ENCODE measurements at places on chromosomes 2 and 18.

GRCh38 chr2:55842046-55842445 lies 81.5 kb downstream of the EFEMP1 start:
- DNase-seq = no peak

GRCh38 chr2:74834792-74835755 lies 1.1 kb downstream of the HK2 start:
- DNase-seq = peak; percentile 74

DNA sequence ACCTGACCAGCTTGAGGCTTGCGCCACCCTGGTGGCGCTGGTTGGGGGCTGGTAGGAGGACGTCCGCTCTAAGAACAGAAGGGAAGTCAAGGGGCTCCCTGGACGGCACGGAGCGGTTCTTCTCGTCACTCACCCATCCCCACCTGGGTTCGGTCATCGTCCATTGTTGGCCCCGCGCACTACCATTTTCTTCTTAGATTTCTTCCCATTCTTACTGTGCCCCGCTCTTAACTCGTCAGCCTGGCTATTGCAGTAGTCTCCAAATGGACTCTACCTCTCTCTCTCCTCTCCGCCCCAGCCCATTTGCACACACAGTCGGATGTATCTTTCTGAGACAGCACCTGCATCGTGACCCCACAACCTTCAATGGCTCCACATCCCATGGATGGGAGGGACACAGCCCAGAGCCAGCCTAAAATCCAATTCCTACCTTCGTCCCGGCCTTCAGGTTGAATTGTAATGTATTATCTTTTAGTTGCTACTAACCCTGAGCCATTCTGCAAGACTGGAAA lies 814 bp upstream of the RAB1A start:
- DNase-seq = no peak

DNA sequence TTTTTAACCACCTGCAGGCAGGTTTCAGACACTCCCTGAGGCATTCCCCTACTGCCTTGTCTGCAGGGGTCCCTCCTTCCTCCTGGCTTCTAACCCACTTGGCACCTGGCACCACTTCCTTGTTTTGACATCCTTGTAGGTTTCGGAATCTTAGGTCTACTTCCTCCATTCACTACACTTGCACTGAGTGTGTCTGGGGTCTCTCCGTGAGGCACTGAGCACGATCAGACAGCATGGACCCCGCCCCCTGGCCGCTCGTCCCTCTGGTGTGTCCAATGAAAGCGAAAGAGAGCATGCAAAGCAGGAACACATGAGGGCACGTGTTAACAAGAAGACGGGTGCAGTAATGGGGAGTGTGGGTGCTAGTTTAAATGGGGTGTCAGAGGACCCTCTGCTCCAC lies 63.8 kb downstream of the HAUS1 start:
- no peak for DNase-seq

DNA sequence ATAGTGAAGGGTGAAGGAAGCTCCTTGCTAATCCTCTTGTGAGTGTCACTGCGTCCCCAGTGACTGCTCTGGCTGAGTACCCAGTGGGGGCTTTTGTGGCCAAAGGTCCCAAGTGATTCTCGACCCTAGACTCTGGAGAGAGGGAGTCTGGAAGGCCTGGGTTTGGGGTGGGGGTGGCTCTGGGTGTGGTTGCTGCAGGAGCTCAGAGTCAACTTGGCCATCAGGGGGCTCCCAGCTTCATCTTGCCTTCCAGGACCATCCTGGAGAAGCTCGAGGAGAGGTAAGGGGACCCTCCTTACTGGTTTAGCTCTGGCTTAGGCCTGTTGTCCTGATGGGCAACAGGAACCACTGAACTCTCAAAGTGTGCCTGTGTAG lies 592 bp downstream of the PSD4 start:
- no peak for DNase-seq

DNA sequence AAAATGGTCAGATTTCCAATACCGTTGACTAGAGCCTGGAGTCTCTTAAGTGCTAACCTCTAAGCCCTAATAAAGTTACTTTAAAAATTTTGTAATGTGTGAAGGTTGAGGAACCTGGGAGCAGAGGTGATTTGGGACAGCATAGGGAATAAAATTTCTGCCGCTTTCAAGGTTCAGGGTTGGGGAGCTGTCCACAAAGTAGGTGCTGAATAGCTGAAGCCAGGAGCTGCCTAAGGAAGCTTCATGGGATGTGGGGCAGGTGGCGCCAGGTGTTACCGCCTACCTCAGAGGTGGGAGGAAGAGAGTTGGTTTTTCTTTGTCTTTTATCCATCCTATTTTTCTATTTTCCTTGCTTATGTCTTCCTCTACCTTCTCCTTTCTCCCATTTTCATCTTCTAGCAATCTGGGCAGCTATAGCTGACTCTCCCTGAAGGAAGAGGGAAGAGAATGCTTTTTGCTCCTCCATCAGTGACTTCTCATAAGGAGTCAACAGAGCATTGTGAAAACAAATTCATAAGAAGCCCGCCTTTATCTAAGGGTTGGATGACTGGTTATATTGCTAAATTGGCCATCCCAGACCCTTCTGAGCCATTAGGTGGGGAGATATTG lies 178.7 kb downstream of the CLIP4 start:
- DNase-seq = no peak

DNA sequence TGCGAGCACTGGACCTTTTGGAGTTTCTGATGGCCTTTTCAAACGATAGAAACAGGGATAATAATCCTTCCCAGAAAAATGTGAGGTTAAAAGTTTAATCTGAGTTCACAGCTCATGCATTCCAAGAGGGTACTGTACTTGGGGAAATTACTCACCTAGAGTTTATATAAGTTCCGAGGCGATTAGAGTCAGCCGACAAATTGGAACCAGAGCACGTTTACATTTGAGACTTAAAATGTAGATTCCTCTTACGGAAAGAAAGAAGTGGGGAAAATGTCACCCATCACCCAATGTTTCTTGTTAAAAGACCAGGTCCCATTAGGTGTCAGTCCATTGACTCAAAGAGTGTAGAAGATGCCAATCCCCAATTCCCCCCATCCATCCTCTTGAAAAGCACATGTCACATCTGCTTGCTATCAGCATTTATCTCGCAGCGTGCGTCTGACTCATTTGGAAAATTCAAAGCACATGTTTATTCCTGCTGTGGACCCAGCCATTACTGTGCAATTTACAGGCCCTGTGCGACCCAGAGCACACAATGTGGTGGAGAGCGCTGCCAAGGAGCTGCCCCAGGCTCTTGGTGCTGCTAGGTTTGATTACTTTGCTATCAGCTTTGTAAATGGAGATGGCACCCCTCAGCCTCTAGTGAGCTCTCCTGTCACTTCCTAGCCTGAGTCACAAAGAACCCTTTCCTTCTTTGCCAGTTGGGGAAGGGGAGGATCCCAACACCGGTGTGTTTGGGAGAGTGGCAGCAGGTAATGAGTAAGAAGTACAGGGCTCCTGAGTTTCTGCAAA lies 104.8 kb downstream of the COLEC12 start:
- DNase-seq = peak; percentile 59

DNA sequence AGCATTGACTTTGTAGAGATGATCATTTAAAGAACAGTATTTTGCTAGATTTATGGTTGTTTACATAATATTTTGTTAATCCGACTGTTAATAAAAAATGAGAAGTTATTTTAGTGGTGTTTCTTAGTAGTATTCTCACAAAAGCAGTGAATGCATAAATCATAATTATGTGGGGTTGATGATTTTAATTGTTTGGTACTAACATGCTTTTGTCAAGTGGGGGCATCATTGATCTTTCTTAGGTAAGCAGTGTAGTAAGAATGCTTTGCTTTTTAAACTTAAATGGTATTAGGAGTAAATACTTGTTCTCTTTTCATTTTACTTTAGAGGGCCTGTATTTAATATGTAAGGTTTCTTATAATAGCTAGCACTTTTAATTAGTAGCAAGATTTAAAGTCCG lies 109.2 kb upstream of the OTX1 start:
- no peak for DNase-seq

GRCh38 chr2:222544661-222545060 lies 111.2 kb downstream of the FARSB start:
- DNase-seq = no peak

GRCh38 chr2:110727923-110728322 lies 4.5 kb upstream of the ACOXL start:
- DNase-seq = no peak

DNA sequence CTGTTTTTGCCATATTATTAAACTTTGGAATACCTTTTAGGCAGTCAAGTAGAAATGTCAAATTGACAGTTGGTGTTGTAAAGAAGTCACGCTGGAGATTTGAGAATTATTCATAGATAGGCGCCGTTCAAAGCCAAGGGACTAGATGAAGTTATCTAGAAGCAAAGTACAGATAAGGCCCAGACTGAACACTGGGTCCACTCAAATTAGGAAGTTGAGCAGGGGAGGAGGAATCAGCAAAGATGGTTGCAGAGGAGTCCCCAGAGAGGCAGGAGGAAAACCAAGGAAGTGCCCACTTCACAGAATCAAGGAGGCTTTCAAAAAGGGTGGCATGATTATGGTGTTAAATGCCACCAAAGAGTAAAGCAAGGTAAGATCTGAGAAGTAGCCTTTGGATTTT lies 9.6 kb upstream of the ALS2 start:
- DNase-seq = no peak

DNA sequence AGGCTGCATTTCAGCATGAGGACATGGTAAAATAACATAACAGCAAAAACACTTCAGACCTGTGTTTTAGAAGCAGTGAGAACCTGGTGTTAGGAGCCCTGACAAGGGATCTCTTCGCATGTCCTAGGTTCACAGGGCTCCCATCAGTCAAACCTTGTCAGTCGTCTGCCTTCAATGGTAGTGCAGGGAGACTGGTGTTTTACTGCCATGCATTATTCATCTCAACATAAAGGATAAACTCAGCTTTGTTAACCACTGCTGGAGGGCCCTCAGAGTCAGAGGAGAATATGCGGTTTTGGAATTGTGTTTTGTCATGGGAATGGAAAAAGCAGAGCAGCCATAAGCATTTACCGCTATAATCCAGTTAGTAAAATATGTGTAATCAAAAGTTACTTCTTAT lies 275.9 kb upstream of the GCFC2 start:
- no peak for DNase-seq

- no peak for DNase-seq
These were observed 157.6 kb upstream of the NDUFV2 start for GRCh38 chr18:8944871-8945245.

- peak; percentile 24 for DNase-seq
These were observed 580.8 kb downstream of the ERBB4 start for GRCh38 chr2:211957799-211958198.

- DNase-seq = no peak
These were observed 88.9 kb downstream of the ITGA4 start for GRCh38 chr2:181546086-181546485.

GRCh38 chr2:23618265-23618664 lies 233.3 kb downstream of the KLHL29 start:
- DNase-seq = no peak

DNA sequence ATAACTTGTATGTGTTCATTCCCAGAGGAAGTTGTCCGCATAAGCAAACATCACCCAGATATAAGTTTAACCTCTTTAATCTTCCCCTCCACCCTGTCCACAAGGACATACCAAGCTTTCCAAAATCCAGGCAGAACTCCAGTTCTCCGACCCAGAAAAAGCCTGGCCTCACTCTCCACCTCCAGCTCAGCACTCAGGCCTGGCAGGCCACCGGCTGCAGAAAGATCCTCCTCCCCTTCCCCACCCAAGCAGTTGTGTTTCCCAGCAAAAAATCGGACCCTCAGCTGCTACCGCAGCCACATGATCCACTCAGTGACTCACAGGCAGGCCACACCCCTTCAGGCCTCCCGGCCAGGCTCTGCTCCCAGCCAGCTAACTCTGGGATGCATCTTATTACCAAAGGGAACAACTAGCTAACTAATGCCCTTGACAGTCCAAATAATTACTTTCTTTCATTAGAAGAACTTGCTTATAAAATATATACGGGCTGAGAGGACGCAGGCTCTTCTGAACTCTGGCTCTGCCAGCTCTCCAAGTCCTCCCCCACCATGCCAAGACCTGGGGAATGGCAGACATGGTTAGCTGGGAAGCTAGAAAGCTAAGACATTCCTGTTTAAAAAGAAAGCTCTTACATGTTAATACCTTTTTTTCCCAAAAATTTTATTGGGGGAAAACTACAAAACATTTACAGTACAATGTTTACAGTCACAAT lies 4.5 kb downstream of the ZFP36L2 start:
- peak; percentile 37 for DNase-seq

DNA sequence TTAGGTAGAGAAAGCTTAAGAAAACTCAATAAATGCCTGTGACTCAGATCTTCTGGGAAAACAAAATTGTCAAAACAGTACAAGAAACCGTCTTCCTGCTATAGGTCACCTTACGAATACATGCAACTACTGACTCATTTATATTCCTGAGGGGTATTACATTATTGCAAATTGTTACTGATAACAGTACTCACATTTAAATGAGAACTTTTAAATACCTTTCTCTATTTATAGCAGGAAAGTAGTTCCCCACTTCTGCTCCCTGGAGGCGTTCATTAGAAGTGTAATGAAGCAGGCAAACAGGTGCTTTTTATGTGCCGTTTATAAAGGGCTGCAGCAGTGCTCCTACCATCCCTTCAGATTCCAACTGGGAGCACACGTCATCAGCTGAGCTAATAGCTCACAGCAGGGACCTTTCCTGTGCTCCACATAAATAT lies 65.1 kb upstream of the RPRM start:
- no peak for DNase-seq

GRCh38 chr2:180187611-180188010 lies 180.5 kb upstream of the CWC22 start:
- DNase-seq = no peak

GRCh38 chr2:231290321-231291015 lies 92.0 kb downstream of the ARMC9 start:
- no peak for DNase-seq

GRCh38 chr2:106261871-106262321 lies 67.8 kb upstream of the UXS1 start:
- DNase-seq = no peak

DNA sequence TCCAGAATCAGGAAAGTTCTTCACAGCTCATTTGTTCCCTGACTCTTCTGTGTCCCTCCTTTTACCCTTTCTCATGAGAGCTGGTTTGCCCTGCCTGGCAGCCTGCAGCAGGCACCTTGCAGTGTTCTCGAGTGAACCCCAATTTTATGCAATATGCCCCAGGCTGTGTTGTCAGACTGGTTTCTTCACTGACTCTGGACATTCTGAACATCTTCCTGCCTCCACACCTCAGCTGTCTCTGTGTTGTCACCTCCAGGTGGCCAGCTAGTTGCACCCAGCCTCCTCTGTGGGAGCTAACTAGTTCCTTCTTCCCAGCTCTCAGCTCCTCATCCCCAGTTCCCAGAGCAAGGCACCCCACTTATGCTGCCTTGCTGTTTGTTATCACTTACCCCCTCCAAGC lies 5.5 kb downstream of the SETBP1 start:
- DNase-seq = no peak

- no peak for DNase-seq
These were observed 2.0 kb upstream of the CXCR4 start for GRCh38 chr2:136119717-136120675.

DNA sequence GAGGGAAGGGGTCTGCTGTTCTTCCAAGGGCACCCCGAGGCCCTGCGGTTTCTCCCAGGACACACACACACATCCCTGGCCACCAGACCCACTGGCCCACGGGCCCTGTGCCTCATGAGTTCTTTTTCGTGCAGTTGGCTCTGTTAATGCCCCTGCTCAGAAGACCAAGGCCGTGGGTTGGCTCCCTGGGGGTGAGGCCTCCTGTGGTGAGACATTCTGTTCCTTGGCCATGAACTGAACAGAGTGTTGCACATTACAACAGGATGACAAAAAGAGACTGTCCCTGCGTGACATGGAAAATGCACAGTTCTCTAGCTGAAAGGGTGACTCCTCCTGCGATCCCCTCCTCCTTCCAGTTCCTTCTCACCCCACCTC lies 30.7 kb downstream of the SH2D6 start:
- no peak for DNase-seq

- DNase-seq = no peak
These were observed 14.7 kb upstream of the CIDEA start for GRCh38 chr18:12239431-12239830.

GRCh38 chr2:236899950-236900640 lies 185.6 kb upstream of the COPS8 start:
- peak; percentile 24 for DNase-seq

All from NCI-H1417 (cell line).